H7 (cell line): ENCODE measurements at places on chromosomes 11 and 22.

DNA sequence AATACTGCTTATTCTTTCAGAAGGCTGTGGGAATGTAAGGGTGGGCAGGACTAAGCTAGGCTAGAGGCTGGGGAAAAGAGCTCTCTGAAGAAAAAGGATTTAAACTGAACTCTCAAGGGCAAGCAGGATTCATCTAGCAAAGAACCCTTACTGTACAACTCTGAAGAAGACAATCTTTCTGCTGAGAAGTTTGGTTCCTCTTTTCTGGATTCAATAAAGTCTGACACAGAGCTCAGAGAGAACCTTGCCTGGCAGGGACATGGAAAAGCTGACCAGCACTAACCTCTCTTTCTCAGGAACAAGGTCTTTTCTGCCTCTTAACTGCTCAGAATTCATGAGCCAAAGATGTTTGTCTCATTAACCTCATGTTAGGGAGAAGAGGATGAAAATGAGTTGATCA, 388.4 kb upstream of the DDI1 start:
- no peak for DNase-seq

- DNase-seq = no peak
These were observed 2.4 kb downstream of the TRIM44 start for GRCh38 chr11:35664977-35665441.

DNA sequence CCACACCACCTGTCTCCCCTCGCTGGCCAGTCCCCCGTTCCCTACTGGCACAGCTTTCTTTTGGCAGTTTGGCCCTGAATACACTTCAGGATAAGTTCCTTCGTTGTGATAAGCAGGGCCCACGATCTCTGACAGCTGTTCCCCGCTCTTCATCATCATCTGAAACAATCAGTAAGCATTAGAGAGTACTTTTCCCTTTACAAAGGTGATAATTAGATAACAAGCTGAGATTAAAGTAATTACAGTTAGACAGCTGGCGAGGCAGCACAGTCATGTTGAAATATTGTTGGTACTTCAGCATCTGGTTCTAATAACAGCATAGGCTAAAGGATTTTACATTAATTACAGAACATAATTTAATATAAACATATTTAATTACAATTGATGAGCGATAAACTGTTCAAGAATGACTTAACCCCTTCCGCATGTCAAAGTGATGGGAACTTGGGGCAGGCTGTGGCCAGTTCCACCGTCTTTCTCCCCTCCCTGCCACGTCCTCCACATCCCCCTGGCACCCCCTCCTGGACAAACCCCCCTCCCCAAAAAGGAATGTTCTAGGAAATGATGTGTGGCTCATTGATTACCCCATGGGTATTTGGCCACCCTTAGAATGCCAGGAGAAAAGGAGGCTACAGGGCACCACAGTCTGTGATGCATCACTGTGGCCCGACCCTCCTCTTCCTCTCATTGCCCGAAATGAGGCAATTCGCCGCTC, 134.9 kb downstream of the RCN1 start:
- no peak for DNase-seq

DNA sequence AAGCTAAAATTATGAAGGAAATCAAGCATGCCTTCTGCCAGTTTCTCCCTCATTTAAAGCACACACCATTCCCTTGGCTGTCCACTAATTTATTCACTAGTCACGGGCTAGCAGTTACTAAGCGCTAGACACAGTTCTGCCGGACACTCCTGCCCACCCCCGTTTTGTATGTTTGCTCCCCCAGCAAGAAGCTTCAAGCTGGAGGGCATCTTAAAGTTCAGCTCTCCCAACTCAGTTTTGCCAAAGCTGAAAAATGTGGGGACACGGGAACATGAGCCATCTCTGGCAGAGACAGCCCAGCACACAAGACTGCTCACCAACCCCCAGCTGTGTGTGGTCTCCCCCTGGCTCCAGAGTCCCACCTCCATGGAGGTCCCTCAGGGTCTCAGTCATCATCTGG, 263.6 kb downstream of the BRD1 start:
- DNase-seq = peak; percentile 10

DNA sequence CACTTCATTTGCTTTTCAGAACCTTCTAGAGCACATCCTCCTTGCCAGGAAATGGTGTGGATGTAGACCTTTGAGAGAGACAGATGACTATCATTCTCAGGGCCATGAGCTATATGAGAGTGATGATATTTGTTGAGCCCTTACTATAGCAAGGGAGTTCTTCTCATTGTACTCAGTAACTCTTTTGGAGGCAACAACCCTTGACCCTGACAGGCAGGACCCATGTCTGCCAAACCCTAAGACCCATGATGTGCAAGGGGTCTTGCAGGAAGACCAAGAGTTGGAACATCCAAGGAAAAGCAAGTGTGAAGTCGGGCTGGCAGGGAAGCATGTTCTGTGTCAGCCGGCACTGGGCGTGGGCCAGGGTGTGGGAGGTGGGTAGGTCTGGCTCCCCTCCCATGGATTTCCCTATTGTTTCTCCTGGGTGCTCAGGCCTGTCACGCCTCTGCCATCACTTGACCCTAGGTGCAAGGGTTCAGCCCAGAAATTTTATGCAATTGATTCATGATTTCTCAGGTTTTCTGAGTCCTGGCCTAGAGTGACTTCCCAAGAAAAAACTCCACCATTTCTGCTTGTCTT, 1.2 kb downstream of the FOLR3 start:
- no peak for DNase-seq

DNA sequence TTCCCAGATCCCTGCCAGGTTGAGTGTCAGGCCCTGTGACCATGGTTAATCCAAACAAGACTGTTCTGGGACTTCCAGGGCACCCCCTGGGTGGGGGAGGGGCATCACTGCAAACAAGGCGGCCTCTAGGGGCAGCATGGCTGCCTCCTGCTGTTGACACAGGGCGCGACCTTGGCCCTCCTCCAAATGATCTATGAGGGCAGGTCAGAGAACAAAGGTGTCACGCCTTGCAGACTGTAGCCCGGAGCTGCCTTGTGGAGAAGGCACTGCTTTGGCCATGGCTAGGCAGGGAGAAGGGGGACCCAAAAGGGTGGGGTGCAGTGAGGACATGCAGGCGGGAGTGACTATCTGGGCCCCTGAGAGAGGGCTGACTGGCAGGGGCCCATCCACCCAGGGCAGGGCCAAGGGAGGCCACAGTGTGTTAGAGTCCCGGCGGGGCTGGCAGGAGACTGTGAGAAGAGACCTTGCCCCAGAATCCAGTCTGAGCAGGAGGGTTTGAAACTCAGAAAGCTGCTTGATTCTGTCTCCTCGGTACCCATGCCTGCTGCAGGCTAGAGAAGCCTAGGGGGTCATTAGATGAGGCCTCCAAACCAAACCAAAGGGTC, 35.6 kb downstream of the KCNC1 start:
- DNase-seq = peak; percentile 82

DNA sequence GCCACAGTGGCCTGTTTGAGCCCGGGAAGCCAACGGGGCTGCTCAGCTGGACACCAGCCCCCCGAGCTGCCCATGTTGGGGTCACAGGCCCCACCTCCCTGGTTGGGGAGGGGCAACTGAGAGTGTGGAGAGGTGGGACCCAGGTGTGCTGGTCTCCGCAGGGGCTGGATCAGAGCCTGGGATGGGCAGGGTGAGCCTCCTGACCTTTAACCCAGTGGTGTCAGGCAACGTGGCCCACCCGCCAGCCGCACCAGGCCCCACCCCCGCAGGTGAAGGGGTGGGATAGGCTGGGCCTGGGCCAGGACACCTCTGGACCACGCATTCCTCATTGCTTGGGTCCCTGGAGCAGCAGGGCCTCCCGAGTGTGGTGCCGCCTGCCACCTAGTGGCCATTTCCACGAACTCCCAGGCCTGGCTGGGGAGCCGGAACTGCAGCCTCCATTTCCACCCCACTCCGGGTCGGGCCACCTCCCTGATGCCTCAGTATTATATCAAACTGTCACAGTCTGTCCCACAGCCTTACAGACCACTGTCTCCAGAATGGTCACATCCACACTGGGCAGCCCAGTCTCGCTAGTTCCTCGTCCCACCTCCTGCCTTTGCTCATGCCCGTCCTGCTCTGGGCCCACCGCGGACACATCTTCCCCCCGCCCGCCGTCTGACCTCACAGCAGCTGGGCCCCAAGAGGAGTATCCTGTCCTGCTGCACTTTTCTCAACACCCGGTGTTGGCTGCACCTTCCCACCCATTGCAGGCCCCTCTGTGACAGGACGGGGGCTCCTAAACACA, 13.3 kb upstream of the PPP6R3 start:
- peak; percentile 97 for DNase-seq

DNA sequence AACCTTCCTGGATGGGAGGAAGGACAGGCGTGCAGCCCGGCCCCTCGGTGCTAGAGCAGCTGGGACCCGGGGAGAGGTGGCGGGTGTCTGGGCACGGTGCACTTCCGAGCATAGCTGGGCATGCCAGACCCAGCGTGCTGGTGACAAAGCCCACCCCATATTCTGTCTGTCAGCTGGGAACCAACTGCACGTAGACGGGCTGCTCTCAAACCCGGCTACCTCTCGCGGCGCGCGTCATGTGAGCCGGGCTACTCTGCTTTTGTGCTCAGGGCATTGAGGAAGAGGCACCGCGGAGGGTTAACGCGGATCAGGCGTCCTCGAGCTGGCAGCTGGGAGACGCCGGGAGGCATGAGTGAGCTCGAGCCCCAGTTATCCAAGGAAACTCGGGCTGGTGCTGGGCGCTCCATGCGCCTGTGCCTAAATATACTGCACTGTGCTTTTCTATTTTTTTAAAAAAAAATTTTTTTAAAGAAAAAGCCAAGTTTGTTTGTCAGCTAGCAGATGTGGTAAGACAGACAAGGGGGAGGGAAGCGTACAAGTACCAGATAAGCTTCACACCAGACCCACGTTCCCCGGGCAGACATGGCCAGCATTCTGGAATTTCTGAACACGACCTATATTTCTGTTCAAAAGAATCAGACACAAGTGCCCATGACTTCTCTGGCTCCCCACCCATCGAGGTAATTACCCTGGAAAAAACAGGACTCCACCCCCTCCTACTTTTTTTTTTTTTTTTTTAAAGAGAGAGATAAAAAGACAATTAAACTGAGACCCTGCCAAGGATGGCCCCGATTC, 425.6 kb downstream of the SHANK2 start:
- peak; percentile 93 for DNase-seq

- no peak for DNase-seq
These were observed 2423.5 kb upstream of the RAG2 start for GRCh38 chr11:39021539-39021938.
